ENCODE measurements at places on chromosomes 5 and 9.

GRCh38 chr9:111274737-111275136 lies 55.3 kb downstream of the OR2K2 start:
- peak; percentile 57 for DNase-seq

DNA sequence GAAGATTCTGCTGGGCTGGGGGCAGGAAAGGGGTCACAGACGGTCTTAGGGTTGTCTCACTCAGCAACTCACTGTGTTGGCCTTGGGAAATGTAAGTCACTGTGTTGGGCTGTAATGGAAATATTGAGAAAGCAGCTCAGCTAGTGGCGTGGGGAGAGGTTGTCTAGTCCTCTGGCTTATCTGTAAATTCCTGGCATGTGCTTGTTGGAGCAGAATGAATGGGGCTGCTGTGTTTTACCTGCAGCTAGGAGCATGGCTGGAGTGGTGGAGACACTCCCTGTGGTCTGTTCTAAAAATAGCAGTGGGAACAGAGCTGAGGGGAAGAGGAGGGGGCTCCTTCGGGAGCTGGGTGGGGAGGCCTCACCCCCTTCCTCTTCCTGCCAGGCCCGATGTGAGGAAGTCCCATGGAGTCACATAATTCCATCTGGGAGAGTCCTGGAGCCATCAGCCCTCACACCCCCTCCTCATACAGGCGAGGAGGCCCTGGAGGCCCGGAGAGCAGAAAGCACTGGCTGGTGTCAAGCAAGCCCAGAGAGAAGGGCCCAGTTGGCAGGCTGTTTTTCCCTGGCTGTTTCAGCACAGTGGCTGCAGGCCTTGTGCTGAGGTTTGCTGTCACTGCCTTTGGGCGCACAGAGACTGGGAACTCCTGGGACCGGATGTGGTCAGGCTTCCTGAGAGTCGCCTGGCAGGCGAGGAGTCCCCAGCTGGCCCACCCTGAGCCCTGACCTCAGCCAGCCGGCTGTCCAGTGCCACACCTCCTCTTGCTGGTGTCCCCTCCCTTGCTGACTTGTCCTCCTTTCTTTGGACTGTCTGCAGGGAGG lies 84.9 kb downstream of the RGS3 start:
- DNase-seq: no peak

DNA sequence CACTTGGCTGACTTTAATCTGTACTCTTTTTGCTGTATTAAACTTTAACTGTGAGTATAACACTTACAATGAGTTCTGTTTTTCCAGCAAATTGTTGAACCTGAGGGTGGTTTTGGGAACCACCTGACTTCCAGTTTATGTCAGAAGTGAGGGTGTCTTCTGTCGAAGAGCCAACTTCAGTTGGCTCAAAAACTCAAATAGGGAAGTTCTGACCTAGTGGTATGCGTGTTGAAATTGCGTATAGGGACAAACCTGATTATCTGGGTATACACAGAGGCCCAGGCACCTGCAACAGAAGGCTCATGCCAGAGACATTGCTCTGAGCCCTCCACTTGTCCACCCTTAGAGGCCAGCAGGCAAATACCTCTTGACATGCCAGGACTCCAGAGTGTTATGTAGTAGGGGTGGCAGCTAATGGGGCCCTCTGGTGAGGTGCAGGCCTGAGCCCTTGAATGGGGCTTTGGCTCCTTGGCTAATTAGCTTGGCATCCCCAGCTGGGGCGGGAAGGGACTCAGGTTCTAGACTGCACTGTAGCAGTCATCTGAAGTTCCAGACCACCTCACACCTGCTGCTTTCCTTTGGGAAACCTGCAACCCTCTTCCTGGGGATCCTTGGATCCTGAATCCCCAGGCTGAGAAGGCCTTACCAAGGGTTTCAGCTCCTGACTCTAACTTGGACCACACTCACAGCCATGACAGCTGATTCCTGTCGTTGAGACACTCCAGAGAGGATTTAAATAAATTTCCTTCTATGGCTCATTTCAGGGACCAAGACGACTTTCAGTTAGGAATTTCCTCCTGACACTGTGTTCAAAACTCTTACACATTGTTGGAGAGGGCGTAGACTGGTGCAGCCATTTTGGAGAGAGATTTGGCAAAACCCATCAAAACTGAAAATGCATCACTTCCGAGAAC lies 189.6 kb downstream of the HSPA4 start:
- DNase-seq: no peak

- DNase-seq: no peak
Observed at GRCh38 chr9:101068696-101069095, 40.2 kb downstream of the PLPPR1 start.

DNA sequence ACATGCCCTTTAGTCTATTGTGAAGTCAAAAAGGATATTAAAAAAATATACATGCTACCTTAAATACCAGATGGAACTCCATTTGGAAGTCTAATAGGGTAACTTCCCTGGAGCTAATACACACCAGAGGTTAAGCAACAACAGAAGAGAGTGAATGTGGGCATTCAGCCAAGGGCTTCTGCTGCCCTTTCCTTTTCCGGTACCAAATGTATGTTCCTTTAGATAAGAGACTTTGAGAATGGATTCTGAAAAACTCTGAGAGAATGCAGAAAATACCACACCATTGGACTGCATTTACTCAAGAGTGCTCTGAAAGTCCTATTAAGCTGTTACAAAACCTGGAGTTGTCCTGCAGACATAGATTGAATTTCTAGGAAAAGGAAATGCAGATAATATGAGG lies 23.8 kb upstream of the TRPM3 start:
- no peak for DNase-seq
